Coronary artery (tissue), 2 donors: ENCODE measurements at places on chromosomes 2 and 18.

DNA sequence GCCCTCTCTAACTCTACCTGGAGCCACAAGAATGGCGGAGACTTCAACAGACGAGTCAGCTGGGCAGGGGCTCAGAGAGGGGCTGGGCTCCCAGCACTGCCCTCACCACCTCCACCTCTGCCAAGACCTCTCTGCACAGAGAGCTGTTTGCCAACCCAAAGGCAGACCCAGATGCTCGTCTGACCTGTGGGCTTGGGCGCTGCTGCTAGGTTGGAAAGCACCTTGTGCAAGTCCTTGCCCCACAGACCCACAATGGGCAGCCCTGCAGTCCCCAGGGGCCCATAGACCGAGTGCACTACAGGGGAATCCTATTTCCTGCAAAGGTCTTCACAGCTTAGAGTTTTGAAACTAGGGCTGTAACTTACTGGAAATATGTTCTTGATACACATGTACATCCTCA lies 13.3 kb downstream of the ACKR3 start:
- DNase-seq: no peak

GRCh38 chr18:41745166-41746049 lies 209.6 kb upstream of the PIK3C3 start:
- DNase-seq: no peak

DNA sequence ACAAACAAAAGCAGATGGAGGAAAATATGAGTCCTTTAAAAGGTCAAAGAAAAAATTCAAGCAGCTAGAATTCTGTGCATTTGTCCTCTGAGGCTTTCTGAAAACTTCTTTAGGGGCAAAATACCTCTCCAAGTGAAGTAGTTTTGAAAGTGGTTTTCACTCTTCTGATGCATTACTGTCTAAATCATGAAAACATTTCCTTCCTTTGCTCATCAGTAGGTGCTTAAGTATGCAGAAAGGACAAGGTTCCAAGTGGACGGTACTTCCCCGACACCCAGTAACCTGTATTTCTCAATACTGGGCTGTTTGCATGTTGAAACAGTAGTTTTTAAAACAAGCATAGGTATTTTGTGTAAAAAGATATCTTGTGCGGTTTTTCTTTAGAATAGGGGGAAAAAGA lies 189.1 kb upstream of the ERBB4 start:
- DNase-seq: no peak

DNA sequence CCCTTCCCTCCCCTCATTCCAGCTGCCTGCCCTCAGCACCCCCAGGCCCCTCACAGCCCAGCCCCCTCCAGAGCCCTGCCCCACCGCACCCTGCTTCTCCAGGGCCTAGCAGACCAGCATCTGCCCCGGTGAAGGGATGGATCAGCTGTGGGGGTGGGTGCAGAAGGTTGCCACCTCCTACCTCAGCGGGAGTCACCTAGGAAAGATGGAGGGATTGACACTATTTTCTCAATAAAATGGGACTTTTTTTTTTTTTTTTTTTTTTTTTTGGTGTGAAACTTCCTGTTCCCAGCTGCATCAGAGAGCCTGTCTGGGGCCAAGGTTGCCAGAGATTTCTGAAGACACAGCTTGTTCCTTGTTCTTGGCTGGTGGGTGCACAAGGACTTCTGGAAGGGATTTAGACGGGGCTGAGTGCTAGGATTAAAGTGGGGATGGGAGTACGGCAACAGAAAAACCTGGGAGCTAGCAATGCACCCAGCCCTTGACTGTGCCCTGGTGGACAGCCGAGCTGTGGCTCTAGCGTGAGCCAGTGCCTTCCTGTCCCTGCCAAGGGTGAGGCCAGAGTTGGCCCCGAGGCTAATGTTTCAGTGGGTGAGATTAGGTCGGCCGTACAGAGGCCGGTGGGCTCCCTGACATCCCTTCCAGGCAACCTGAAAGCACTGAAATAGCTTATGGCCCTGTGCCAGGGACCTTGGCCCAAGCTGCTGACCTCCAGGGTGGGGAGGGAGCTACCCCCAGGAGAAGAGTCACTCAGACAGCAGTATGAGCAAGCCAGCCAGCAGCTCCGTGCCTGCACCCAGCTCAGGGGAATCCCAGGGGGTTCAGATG lies 4.6 kb downstream of the B3GNT7 start:
- DNase-seq: no peak

DNA sequence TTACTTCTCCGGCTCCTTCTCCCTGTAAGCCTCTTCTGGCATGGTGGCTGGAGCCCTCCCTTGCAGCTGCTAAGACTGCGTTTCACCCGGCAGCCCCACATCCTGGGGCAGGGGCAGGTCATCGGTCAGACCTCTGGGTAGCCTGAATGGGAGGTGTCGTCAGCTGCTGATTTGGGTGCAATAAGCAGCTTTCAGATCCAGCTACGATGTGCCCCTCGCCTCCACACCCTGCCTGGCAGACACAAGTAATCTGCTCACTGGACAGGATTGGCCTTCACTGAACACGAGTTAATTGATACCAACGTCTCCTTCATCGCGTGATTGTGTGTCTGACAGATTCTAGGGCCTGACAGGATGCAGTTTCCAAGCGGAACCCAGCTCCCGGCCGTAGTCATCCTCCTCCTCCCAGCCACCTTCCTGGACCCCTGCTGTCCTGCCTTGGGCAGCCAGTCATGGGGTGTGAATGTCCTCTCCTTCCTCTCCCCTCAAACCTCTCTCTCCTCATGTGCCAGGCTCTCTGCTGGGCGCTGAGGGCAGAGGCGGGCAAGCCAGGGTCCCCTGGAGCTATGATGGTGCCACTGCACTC lies 18.9 kb upstream of the PDIA6 start:
- DNase-seq: no peak

DNA sequence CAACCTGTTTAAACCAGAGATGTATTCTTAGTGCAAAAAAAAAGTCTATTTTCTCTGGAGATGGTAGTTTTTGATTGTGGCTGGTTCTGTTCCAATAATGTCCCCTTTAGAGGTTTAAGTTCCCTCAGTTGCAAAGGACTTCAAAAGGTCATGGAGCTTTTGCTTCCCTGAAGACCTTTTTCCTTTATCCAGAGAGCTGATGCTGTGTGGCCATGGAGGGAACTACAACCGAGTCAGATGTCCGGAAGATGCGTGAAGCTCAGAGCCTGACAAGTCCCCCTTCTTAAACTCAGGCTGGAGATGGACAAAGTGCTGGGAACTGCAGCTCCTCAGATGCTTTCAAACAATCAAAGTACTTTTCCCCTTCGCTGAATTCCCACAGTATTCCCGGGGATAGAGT lies 176.1 kb downstream of the TMEM18 start:
- no peak for DNase-seq

DNA sequence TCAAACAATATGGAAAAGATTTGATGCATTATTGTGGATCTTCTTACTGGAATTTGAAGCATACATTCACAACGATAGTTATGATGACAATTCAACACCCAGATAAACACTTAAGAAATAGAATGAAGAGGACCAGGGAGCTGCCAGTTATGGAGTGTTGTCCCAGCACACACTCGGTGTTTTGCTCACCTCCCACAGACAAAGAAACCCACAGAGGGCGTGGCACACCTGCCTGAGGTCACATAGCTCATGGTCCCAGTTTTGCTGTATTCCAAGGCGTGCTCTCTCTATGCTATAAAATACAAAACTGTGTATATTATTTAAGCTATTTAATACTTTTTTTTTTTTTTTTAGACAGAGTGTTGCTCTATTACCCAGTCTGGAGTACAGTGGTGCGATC lies 31.1 kb downstream of the EFR3B start:
- DNase-seq: no peak

- DNase-seq: no peak
These were observed 37.0 kb upstream of the FOSL2 start for GRCh38 chr2:28355521-28356094.

- no peak for DNase-seq
These were observed 334.9 kb downstream of the SOX11 start for GRCh38 chr2:6027066-6027465.

- no peak for DNase-seq
These were observed 797 bp upstream of the GRHL1 start for GRCh38 chr2:9950521-9951271.

DNA sequence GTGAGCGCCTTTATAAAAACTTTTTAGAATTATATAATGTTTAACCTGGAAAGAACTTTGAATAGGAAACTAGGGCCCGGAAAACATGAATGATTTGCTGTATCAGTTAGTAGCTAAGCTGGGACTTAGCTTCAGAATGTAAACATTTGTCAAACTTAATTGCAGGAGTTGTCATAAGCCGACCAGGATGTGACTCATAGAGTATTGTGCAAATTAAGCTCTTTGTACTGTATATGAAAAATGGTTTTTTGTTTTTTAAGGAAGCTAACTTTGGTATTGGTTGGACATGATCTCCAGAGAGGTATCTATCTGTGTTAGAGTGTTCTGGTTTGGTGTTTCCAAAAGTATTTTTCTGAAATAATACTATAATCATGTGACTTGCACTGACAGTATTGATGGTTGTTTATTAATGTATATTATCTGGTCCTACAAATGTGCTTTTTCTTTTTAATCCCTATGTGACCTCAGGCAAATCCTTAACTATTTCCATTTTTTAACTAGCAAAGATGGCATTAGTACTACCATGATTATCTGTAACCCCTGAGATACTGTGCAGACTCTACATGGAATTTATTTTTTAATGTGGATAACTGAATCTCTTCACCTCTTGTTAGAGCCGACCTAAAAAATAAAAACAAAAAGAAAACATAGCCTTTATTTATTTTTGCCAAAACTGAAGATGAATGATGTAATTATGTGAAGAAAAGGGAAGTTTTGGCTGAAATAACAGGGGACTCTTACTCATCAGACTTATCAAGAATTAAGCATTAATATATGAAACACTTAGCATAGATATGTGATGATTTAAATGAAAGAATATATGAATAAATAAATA lies 11.7 kb downstream of the YIPF4 start:
- no peak for DNase-seq

- no peak for DNase-seq
These were observed 1551.7 kb upstream of the SLC39A10 start for GRCh38 chr2:194105358-194105757.

DNA sequence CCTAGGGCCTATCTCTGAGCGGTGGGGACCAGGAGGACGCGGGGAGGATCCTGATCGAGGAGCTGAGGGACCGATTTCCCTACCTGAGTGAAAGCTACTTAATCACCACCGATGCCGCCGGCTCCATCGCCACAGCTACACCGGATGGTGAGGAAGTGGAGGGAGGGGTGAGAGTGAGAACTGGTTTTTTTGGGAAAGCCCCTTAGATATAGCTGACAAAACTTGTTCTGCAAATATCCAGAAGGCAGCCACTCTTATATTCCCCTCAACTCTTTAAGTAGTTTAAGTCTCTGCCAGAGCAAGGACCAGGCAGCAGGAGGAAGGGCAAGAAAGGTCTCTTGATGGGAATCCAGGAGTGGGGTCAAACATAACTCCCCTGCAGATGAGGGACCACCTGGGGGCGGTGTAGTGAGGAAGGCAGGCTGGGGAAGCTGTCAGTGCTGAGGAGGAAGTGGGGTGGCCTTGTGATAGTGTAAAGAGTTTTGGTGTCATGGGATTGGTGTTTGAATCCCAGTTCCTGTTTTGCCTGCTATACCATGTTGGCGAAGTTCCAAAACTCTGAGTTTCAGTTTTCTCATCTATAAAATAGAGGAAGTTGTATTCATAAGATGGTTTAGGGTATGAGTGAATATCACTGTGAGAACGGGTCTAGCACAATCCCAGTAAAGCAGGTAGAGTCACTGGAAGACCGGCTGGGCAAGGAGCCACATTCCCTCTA lies 3.4 kb downstream of the NAGK start:
- DNase-seq: no peak

- DNase-seq: no peak
These were observed 49.2 kb upstream of the NEMP2 start for GRCh38 chr2:190583507-190584337.

DNA sequence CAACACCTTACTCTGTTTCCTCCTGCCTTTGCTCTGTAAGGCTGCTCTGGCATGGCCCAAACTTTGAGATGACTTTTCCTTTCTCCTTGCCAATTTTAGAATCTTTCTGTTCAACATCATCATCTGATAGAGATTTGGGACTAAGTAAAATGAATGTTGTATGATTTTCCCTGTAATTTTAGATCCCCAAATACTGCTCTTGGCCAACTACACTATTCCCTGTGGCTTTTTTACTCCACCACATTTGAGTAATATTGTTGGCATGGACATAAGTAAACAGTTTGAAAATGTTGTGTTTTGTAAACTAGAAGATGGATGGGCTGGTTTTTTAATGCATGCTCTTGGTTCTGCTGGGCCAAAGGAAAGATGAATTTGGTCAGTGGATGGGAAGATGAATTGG lies 12.1 kb downstream of the LTBP1 start:
- DNase-seq: no peak

GRCh38 chr2:123154195-123154594 lies 870.9 kb upstream of the CNTNAP5 start:
- no peak for DNase-seq

GRCh38 chr2:200174433-200175216 lies 131.9 kb upstream of the SPATS2L start:
- DNase-seq: no peak

GRCh38 chr2:86142436-86143257 lies 36.6 kb downstream of the PTCD3 start:
- no peak for DNase-seq
